ENCODE measurements at places on chromosomes 7 and 10.

- no peaks in the 10 kb centered on the region for H3K36me3 ChIP-seq
- no peak for DNase-seq
- peaks cover 19% of the 10 kb centered on the region for H3K4me1 ChIP-seq
- no peak within 1 kb of the TSS for H3K27ac ChIP-seq
- H3K4me3 ChIP-seq = no peak within 1 kb of the TSS
These were observed at the start of gene VENTX for GRCh38 chr10:133237588-133238465. VENTX (plus strand) TSS chr10:133237855; CDS start chr10:133237915, 60 bp downstream.

- H3K36me3 ChIP-seq = no peaks in the 10 kb centered on the region
- H3K27me3 ChIP-seq = peaks cover 27% of the 10 kb centered on the region
- no peaks in the 10 kb centered on the region for H3K4me1 ChIP-seq
- no peak overlapping the region for H3K27ac ChIP-seq
- peak; percentile 88 for DNase-seq
These were observed 12.1 kb downstream of the PDZD7 start for GRCh38 chr10:101018600-101019439.

- no peak overlapping the region for H3K4me3 ChIP-seq
- DNase-seq = no peak
- peaks cover 5% of the 10 kb centered on the region for H3K4me1 ChIP-seq
These were observed 12.5 kb downstream of the ITGB8 start for GRCh38 chr7:20343205-20343604.

GRCh38 chr7:18445916-18446520, 49.5 kb upstream of the HDAC9 start:
- H3K36me3 ChIP-seq = no peaks in the 10 kb centered on the region
- DNase-seq = no peak
- H3K27me3 ChIP-seq = no peaks in the 10 kb centered on the region
- H3K4me3 ChIP-seq = no peak overlapping the region

GRCh38 chr7:26489391-26489790, 197.7 kb downstream of the SNX10 start:
- H3K4me3 ChIP-seq = no peak overlapping the region
- H3K27me3 ChIP-seq = no peaks in the 10 kb centered on the region
- H3K36me3 ChIP-seq = no peaks in the 10 kb centered on the region
- no peak for DNase-seq

DNA sequence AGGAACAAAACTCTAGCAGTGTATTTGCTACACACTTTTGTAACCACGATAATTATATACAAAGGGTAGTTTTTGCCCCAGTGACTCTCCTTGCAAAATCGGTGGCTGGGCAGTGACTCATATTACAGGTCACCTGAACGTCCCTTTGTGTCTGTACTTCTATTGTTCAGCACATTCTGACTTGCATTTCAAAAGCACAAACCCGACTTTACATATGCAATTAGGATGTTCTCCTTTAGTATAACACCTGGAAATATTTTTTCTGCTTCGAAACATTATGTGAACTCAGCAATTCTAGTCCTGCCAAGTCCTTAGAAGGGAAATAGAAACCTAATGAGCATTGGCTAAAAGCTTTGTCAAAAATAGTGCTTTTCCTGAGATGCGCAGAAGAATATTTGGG, 6.0 kb downstream of the PRR15 start:
- H3K27ac ChIP-seq = no peak overlapping the region
- no peak overlapping the region for H3K4me3 ChIP-seq
- H3K4me1 ChIP-seq = peaks cover 22% of the 10 kb centered on the region

DNA sequence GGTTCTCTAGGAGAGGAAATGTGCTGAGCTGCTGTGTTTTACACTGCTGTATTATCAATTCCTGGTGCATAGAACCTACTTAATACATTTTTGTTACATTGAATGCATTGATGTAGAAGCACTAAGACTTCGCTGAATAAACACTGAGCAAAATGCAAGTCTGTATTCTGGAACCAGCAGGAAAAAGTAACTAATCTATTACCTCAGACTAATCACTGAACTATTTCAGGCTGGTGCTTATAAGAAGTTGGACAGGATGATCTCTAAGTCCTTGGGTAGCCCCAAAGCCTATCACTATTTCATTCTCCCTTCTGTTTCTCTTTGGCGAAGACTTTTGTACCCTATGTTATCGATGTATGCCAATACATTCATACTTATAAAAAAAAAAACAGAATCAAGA, 87.2 kb upstream of the LRRTM3 start:
- no peaks in the 10 kb centered on the region for H3K36me3 ChIP-seq
- H3K27me3 ChIP-seq = no peaks in the 10 kb centered on the region
- no peak overlapping the region for H3K4me3 ChIP-seq
- no peaks in the 10 kb centered on the region for H3K4me1 ChIP-seq
- DNase-seq = no peak
- no peak overlapping the region for H3K27ac ChIP-seq

DNA sequence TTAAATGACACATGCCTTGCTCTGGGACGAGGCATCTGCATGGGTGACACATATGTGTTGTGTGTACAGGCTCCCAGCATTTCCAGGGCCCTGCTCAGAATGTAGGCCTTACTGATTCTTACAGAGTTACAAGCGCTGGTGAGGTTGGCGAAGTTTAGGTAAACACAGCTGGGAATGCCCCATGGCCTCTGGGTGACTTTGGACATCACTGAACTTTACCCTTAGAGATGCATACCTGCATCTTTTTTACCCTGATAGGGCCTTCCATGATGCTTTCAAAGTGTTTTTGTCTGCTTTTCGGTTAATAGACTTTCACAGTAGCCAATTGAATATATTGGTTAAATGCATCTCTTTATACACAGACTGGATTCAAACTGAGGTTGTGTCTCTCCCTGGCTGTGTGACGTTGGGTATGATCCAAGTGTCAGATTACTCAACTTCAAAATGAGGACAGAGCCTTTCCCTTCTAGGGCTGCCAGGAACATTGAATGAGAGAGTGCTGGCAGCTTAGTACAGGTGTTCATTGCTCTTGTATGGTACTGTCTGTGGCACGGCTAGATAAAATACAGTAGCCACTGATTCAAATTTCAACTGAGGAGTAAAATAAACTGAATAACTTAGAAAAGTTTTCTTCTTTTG, 29.5 kb downstream of the EGFR start:
- no peak overlapping the region for H3K4me3 ChIP-seq
- no peaks in the 10 kb centered on the region for H3K27me3 ChIP-seq
- peaks cover 38% of the 10 kb centered on the region for H3K4me1 ChIP-seq

- H3K4me3 ChIP-seq = no peak overlapping the region
- no peak for DNase-seq
- H3K27me3 ChIP-seq = no peaks in the 10 kb centered on the region
- H3K27ac ChIP-seq = no peak overlapping the region
- no peaks in the 10 kb centered on the region for H3K4me1 ChIP-seq
These were observed 137.2 kb downstream of the NOC3L start for GRCh38 chr10:94225589-94225988.

GRCh38 chr7:139875821-139876241, 46.8 kb downstream of the TBXAS1 start:
- no peak for DNase-seq
- H3K36me3 ChIP-seq = no peaks in the 10 kb centered on the region
- no peak overlapping the region for H3K4me3 ChIP-seq
- no peak overlapping the region for H3K27ac ChIP-seq
- H3K4me1 ChIP-seq = no peaks in the 10 kb centered on the region

- no peak for DNase-seq
- no peaks in the 10 kb centered on the region for H3K36me3 ChIP-seq
- peaks cover 5% of the 10 kb centered on the region for H3K27me3 ChIP-seq
- peaks cover 3% of the 10 kb centered on the region for H3K4me1 ChIP-seq
- H3K4me3 ChIP-seq = no peak overlapping the region
- no peak overlapping the region for H3K27ac ChIP-seq
These were observed 48.4 kb upstream of the FHIP2A start for GRCh38 chr10:114773197-114773532.

DNA sequence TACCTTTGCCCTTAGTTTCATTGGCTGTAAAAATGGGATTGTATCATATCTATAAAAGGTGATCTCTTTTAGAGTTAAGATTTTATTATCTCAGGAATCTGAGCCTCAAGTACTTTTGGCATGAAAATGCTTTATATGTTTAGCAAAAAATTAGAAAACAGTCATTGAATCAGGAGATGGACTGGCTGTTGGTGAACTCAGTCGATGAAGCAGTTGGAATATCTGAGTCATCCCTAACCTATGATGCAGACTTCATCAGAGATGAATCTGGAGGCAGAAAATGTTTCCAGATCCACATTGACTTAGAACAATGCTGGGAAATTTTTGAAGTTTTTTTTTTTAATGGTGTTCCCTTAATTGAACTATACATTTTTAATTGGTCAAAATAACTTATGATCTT, 228.5 kb downstream of the SLC25A13 start:
- H3K27me3 ChIP-seq = no peaks in the 10 kb centered on the region
- no peak overlapping the region for H3K27ac ChIP-seq
- DNase-seq = no peak
- H3K4me3 ChIP-seq = no peak overlapping the region
- no peaks in the 10 kb centered on the region for H3K36me3 ChIP-seq
- H3K4me1 ChIP-seq = no peaks in the 10 kb centered on the region

GRCh38 chr7:1055956-1056784, 11.8 kb downstream of the GPR146 start:
- no peak for DNase-seq
- no peaks in the 10 kb centered on the region for H3K36me3 ChIP-seq
- H3K27me3 ChIP-seq = no peaks in the 10 kb centered on the region
- H3K4me3 ChIP-seq = no peak overlapping the region

DNA sequence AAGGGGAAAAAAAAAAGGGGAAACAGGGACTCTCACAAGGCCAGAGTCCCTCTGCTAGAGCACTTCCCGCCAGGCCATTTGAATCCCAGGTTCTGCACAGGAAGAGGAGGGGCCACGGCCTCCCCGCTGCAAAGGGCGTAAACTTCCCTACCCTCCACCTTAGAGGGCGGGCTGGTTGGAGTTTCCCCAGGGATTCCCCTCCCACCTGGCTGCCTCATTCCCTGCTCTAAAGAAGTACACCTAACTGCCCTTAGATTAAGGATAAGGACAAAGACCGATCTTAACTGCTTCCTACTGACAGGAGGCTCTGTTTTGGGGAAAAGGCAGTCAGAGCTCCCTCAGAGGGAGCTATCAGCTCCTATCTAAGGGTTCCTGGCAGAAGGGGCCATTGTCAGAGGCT, 102.0 kb upstream of the ARMC3 start:
- no peak overlapping the region for H3K27ac ChIP-seq
- H3K27me3 ChIP-seq = no peaks in the 10 kb centered on the region
- DNase-seq = peak; percentile 18
- no peaks in the 10 kb centered on the region for H3K4me1 ChIP-seq
